ENCODE measurements at places on chromosomes 6 and 20. TPM values are rescaled to one million over a fixed set of nuclear protein-coding genes. Genes with fewer than 3 reads are reported as not detected.

BAG2 gene
- 14.0 TPM for total RNA-seq

ZNF165 gene
- 4.2 TPM for total RNA-seq

COL11A2 gene
- 0.57 TPM for total RNA-seq

C20orf141 gene
- total RNA-seq = not detected

RWDD1 gene
- 68.0 TPM for total RNA-seq

SYNGAP1 gene
- 29.0 TPM for total RNA-seq

HLA-DRB1 gene
- 1.1 TPM for total RNA-seq

WASF1 gene
- total RNA-seq = 63.9 TPM

PTCRA gene
- not detected for total RNA-seq

EFCAB8 gene
- 1.1 TPM for total RNA-seq

BANF2 gene
- not detected for total RNA-seq

POPDC3 gene
- total RNA-seq = 29.2 TPM

NINL gene
- total RNA-seq = 25.0 TPM

FAM209B gene
- not detected for total RNA-seq

HMGCLL1 gene
- total RNA-seq = not detected

ELMO2 gene
- total RNA-seq = 40.4 TPM

PPP1R14C gene
- not detected for total RNA-seq

F13A1 gene
- 0.26 TPM for total RNA-seq

SLC16A10 gene
- total RNA-seq = 0.18 TPM

MLN gene
- total RNA-seq = not detected

EBF4 gene
- 6.8 TPM for total RNA-seq

TMEM200A gene
- 0.10 TPM for total RNA-seq

FNDC11 gene
- total RNA-seq = 1.3 TPM

NEDD9 gene
- total RNA-seq = 0.28 TPM

RAB44 gene
- total RNA-seq = not detected

FAM135A gene
- 31.5 TPM for total RNA-seq

NPBWR2 gene
- not detected for total RNA-seq

HTR1B gene
- total RNA-seq = 14.0 TPM

ALDH8A1 gene
- total RNA-seq = not detected

ARFGEF3 gene
- total RNA-seq = 1.5 TPM

COL12A1 gene
- total RNA-seq = 10.4 TPM

CDK19 gene
- total RNA-seq = 48.4 TPM

PKIB gene
- 1.1 TPM for total RNA-seq

OR2J3 gene
- not detected for total RNA-seq

HTR1E gene
- total RNA-seq = not detected

BHLHE23 gene
- total RNA-seq = not detected

EYS gene
- total RNA-seq = not detected

LINC00237 gene
- not detected for total RNA-seq

PSORS1C1 gene
- 2.9 TPM for total RNA-seq

OXT gene
- not detected for total RNA-seq

SNX21 gene
- total RNA-seq = 25.7 TPM

CD40 gene
- 14.1 TPM for total RNA-seq

PROKR2 gene
- not detected for total RNA-seq

GGT7 gene
- total RNA-seq = 11.5 TPM

VWA7 gene
- total RNA-seq = 4.3 TPM

RSPO3 gene
- not detected for total RNA-seq

OCSTAMP gene
- total RNA-seq = not detected

ANGPT4 gene
- not detected for total RNA-seq

HUS1B gene
- total RNA-seq = 0.74 TPM

VAPB gene
- total RNA-seq = 50.9 TPM

RNF39 gene
- total RNA-seq = not detected

MEI4 gene
- total RNA-seq = 0.05 TPM

Data from Panc1 (cell line).